ENCODE measurements at places on chromosomes 12 and 14.

GRCh38 chr14:102171173-102172020 is 31.7 kb downstream of the WDR20 start:
- DNase-seq = no peak

DNA sequence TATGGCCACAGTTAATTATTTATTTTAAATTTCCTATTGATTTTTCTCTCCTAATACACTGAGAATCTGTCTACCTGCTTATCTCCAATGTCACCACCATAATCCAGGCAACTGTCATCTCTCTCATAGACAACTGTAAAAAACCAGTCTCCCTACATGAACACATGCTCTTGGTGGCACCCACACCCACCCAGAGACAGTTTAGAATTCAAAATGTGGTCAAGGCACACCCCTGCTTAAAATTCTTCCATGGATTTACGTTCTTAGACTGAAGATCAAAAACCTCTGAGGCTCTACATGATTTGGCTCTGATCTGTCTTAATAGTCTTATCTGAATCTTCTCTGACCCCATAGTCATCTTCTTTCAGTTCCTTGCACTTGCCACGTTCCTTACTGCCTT is 241.1 kb upstream of the ABCD2 start:
- DNase-seq = no peak

GRCh38 chr12:2853626-2854025 is 3.2 kb downstream of the TEX52 start:
- no peak for DNase-seq

- DNase-seq = no peak
These were observed 20.8 kb downstream of the SLC8B1 start for GRCh38 chr12:113314121-113314529.

DNA sequence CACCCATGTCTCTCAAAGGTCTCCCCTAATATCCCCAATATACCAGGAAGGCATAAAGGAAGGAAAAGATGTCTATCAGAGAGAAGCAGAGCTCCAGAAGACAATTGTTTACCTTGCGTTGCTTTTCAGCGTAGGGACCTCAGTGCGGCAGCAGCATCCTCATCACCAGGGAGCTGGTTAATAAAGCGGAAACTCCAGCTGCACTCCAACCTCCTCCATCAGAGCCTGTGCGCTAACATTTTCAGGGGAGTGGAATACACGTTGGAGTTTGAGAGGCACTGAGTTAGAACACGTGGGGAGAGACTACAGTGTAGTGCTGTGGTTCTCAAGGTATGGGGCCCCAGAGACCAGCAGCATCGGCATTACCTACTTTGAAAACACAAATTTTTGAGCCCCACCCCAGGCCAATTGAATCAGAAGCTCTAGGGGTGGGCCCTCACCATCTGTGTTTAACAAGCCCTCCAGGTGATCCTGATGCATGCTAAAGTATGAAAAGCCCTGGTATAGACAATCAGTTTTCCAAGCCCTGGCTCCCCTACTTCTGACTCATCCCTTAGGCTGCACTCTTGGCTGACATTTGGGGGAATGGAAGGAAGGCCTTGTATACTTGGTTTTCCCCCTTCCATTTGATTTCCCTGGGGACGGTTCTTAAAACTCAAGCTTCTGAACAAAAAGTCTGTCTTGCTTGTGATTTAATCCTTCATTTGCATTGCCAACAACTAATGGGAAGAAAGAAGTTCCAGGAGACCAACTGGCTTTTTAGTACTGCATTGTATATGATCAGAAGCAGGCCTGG is 419.0 kb upstream of the CCDC196 start:
- no peak for DNase-seq

GRCh38 chr12:103519632-103520031 is 23.9 kb upstream of the C12orf42 start:
- no peak for DNase-seq

DNA sequence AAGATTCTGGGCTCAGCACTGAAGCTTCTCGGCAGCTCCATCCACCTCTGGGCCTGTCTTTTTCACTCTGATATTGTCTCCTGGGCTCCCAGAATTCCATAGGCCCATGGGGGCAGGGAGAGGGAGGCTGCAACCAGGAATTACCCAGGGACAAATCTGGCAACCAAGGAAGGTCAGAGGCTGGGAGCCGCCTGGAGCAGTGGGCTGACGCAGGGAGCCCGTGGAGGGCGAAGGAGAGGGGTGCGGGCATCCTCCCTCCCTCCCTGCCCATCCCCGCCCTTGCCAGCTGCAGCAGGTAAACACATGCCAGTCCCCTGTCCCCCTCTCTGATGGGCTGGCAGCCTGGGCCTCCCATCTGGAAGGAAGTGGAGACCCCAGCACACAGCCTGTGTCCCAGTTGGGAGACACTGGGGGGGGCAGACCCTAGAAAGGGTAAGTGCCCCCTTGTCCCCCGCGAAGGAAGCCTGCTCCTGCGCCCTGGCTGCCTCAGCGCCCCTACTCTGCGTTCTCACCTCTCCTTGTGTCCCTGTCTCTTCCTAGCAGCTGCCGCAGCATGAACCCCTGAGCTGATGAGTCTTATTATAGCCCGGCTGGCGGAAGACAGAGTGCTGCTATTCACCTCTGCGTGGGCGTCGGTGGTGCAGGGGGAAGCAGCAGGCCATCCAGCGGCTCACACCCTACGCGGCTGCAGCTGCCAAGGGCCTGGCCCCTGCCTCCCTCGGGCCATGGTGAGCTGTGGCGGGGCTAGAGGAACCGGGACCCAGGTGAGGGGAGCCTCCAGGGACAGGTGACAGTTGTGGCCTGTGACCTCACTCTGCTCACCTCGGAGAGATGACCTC is 6.7 kb downstream of the LRTM2 start:
- DNase-seq = no peak

DNA sequence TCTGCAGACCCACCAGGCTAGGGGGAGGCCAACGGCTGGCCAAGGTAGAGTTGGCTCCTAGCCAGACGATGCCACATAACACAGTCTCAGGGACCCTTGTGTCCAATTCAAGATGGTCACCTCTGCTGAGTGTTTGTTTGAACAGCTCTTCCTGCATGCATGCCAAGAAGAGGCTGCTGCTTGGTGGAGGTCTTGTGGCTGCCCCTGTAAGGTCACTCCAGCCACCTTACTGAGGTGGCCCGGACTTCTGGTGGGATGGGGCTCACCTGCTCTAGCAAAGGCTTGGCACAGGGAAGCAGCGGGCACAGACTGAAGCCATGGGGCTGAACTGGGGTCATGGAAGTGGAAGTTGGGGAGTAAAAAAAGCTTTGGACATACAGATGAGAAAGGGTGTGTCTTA is 210.3 kb downstream of the GLT1D1 start:
- no peak for DNase-seq

DNA sequence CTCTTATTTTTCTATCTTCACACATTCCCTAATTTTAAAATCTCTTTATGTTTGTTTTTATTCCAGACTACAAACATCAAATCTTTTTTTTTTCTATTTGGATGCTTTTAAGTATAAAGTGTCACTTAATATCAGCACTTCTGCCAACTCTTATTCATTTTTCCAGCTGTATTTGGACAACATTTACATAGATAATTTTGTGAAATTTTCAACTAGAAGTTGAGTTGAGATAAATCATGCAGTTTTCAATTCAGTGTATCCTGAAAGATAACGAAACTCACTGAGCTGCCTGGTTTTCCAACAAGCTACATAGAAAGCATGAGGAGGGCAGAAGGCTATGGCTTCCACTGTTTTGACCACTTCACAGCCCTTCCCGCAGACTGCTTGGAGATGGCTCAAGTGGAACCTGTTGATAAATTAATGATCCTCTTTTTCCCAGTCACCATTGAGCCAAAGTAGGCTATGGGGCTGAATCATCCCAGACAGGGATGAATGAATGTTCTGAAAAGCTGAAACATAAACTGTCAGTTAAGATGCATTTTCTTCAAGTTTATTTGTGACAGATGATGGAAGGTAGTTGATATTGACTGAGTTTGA is 213.9 kb downstream of the RAD51B start:
- DNase-seq = no peak

DNA sequence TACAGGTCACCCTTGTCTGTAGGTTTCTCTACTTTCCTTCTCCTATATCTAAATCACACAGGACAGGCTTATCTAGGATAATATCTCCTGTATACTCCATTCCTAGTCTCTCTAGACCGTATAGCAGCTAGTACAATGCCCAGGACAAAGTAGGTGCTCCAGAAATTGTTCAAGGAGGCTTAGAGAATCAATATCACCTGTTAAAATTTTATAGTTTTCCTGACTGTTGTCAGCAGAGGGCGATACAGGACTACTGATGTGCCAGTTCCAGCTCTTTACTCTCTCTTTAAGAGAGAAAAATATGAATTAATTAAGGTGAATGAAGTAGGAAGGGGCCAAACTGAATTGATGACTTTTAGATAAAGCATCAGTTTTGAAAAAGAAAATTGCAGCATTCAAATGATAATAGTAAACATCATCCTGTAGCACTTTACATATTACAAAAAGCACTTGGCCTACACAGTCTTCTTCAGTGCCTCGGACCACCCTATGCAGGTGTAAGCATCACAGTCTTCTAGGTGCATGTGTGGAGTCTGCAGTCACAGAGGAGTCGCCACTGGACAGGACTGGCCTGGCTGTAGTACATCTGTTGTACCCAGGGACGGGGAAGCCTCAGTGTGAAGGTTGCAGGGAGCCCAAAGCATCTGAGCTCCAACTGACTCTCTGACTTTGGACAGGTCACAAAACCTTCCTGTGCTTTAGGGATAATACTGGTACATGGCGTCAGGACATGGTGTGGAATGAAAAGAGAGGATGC is 61.9 kb upstream of the MAX start:
- peak; percentile 44 for DNase-seq

DNA sequence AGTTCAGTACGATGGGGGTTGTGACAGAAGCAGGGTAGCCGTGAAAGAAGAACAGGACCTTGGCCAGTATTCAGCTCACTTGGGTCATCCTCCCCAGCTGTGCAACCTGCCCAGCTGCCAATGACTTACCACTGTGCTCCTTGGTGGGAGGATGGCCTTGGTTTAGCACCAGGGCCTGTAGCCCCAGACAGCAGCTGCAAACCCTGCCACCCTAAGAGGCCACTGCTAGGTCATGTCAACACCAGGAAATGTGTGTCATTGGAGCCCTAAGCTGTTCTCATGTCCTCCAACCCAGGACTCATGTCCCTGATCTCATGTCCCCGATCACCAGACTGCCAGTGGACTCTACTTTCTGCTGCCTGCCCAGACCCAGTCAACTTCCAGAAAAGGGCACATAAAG is 3.0 kb upstream of the CRACR2A start:
- DNase-seq = no peak

- no peak for DNase-seq
These were observed 75.3 kb upstream of the SYT10 start for GRCh38 chr12:33514893-33515292.

DNA sequence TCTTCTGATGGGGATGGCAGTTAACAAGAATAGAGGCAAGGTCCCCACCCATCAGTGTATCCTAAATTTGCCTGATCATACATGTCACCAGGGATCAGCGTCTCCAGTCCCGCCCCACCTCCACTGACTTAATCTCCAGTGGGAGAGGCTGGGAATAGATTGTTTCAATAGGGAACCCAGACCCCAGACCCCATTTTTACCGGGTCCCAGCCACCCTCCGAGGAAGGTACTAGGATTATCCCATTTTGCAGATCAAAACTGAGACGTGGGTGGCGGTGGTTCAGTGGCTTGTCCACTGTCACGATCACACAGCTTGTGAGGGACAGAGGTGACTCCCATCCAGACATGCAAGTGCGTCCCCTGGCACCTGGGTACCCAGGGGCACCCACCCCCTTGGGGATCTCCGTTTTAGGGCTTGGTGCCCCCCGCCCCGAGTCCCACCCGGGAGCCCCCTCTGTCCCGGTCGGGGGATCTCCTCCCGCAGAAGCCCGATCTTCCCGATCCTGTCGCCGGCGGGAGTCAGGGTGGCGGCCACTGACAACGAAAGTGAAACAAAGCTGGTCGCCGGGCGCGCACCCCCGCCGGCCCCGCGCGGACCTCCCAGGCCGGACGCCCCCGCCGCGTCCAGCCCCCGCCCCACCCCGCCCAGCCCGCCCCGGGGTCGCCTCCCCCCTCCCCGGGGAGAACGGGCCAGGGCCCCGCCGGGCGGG is 523 bp downstream of the WSB2 start:
- peak; percentile 6 for DNase-seq

DNA sequence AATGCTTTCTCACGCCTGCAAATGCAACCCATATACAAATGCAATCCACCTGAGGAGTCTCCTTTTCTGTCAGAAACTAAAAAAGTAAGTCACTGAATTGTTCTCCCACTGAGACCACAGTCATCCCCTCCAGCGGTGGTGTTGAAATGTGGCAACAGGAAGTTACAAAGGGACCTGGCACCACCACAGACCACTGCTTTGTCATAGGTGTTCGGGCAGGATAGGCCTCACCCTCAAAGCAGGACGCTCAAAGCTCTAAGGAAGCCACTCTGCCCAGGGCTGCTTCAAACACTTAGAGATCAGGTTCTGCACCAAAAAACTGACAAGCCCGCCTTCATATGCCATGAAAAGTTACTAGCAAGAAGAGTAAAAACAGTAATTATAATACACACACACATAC is 11.3 kb downstream of the PHLDA1 start:
- peak; percentile 90 for DNase-seq

DNA sequence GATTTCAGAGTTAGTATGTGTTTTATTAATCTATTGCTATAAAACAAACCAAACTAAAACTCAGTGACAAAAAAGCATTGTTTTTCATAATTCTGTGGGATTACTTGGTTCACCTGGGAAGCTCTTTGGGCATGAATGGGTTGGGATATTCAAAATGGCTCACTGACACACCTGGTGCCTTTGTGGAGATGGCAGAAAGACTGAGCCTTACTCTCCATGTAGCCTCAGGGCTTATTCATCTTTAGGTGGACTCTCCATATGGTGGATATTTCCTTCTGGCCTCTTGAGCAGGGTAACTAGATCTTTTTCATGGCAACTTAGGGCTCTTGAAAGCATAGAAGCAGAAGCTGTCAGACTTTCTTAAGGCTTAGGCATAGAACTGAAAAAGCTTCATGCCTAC is 1102.8 kb upstream of the SEL1L start:
- no peak for DNase-seq

DNA sequence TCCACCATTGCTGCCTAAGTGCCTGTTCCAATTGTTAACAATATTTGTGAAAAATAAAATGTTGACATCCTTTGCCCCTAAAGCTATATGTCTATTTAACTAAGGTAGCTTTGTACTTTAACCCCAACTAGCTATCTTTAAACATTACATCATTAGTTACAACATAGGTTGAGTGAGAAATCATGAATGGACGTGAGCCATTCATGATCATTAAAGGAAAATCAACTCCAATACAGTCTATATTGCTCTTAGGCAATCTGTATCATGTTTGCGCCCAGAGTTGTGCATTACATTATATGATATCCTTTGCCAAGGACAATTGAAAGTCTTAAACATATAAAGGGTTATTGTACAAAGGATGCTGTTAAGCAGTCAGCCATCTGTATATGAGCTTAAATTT is 269.6 kb downstream of the ALX1 start:
- no peak for DNase-seq

- no peak for DNase-seq
These were observed 389.0 kb upstream of the RPL10L start for GRCh38 chr14:47040550-47040949.

Data from CD8-positive, alpha-beta T cell (primary cell).